ENCODE measurements at places on chromosomes 4 and X.

- DNase-seq = no peak
Measured at GRCh38 chrX:150334981-150335380, 28.1 kb upstream of the MAMLD1 start.

- no peak for DNase-seq
Measured at GRCh38 chrX:18891548-18891945, 92.4 kb downstream of the PHKA2 start.

DNA sequence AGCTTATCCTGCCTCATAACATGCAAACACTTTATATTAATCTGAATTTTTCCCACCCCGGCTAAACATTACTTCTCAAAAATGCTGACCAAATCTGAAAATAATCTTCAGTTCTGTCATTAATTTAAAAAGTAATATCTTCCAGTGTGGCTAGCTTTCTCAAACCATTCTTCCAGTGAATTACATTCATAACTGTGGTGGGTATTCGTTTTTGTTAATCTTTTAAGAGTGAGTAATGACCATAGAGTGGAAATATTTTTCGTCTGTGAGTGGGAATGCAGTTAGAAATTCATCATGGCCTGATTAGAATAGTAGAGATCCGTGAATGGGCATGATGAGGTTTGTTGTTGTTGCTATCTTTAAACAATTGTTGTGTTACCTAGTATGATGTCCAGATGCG lies 138.6 kb upstream of the SFRP2 start:
- no peak for DNase-seq

GRCh38 chr4:36638273-36638811 lies 356.9 kb downstream of the DTHD1 start:
- no peak for DNase-seq

GRCh38 chr4:78661921-78662521 lies 110.5 kb downstream of the ANXA3 start:
- no peak for DNase-seq

DNA sequence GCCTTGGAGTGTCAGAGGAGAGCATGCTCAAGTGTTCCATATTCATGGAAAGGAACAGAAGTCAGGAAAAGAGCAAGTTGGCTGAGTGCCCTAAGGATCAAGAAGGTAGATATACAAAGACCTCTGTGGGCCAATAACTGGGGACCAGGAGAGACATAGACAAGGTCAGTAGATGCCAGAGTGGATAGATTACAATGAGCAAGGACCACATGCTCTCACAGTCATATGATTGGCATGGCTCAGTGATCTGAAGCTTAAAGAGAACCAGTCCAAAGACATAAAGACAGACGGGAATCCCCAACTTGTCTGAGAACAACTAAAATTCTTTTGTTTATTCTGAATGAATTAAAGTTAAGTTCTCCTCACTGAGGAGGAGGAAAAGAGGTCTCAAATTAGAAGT lies 289.7 kb downstream of the HS3ST1 start:
- no peak for DNase-seq

DNA sequence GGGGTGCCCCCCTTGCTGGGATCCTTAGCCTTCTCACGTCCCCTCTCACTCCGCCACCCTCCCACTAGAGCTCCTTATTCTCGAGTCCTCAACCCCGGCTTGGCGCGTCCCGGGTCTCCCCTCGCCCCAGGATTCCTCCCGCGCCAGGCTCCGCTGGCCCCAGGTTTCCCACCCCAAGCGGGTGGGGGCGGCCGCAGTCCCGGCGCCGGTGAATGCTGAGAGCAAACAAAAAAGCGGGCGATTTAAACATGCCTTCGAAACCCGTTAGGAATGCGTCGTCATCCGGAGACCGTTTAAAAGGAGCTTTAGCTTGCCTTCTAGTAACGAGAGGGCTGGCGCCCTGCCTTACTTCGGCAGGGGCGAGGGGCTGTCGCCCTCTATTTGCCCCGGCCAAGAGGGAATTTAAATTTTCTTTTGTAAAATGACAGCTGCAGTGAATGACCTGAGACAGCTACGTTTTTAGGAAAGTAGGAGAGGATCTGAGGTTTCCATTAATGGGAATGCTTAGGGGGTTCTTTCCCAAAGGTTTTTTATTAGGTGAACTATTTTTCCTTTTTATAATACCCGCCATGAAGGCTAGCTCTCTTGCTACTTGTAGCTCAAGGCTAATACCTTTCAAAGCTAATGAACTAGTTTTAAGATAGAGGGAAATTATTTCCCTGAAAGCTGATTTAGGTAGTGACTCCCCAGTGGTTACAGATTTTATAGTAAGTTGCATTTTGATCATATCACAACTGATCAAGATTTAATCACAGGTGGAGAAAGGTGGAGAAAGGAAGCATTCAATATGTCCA lies 3.1 kb downstream of the JADE1 start:
- no peak for DNase-seq

- no peak for DNase-seq
Measured at GRCh38 chr4:84677995-84678394, 95.1 kb downstream of the CDS1 start.

GRCh38 chr4:82508806-82509428 lies 52.9 kb downstream of the TMEM150C start:
- DNase-seq = no peak

GRCh38 chrX:145613894-145614293 lies 203.7 kb upstream of the SLITRK2 start:
- no peak for DNase-seq

DNA sequence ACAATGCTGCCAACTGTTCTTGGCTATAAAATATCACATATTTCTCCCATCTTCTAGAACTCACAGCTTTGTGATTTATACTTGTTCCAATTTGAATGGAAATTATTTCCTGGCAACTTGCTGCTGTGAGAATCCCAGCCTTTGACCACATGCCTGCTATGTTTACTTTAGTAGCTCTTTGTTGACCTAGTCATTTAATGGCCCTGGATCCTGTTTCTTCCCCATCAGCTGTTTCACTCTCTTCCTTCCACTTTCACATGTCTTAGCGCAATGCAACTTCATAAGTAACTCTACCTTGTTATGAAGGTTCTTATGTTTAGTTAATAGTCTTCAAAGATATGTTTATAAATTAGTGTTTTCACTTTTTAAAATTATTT lies 1973.6 kb upstream of the AGA start:
- no peak for DNase-seq

DNA sequence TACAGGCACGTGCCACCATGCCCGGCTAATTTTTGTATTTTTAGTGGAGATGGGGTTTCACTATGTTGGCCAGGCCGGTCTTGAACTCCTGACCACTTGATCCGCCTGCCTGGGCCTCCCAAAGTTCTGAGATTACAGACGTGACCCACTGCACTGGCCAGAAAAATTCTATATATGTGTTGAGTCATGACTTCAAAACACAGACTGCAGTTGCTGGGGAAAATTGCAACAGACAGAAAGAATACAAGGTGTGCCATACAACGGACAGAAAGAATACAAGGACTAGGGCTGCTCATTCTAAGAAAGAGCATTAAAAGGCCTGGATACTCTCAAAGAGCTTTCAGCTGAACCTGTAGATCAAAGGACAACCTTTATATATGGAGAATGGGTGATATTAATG lies 109.6 kb upstream of the ACSL4 start:
- DNase-seq = no peak

- DNase-seq = no peak
Measured at GRCh38 chrX:140431521-140431920, 73.3 kb downstream of the SOX3 start.

DNA sequence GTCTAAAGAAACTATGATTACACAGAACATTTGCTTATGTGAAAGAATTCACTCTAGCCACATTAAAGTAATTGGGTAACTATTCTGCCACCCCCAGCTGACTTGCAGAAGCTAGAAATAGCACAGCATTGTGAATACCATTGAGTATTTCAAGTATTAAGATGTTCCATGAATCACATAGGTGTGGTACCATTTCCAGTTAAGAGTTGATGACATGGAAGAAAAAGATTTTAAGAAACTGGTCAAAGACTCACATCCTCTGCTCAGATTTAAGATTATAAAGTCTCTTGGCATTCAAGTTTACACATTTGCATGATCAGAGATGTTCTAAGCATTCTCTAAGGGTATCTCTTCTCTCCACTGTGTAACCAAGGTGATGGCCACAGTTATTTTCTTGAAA lies 287.5 kb downstream of the CAMK2D start:
- DNase-seq = no peak

GRCh38 chr4:108107101-108107500 lies 61.6 kb downstream of the LEF1 start:
- DNase-seq = no peak

- DNase-seq = no peak
Measured at GRCh38 chr4:155249016-155249566, 40.7 kb downstream of the NPY2R start.

GRCh38 chr4:93384241-93384640 lies 444.3 kb upstream of the ATOH1 start:
- no peak for DNase-seq

DNA sequence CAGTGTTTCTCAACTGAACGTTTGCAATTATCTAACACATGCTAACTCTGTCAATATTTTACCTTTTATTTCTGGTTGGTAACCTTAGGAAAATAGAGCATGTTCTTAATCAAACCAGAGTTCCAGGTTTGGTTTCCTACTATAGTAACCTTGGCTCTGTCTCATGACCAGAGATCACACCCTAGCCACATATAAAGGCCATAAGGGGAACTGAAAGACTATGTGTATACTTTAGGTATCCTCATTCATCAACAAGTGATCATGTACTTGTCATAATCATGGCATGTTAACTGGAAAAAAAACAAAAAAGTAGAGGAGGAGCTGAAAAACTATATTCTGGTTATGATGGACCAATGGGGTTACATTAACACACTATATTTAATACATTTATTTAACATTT lies 302.4 kb downstream of the TEX13A start:
- DNase-seq = no peak

- DNase-seq = no peak
Measured at GRCh38 chr4:77430847-77431246, 174.8 kb upstream of the CXCL13 start.

DNA sequence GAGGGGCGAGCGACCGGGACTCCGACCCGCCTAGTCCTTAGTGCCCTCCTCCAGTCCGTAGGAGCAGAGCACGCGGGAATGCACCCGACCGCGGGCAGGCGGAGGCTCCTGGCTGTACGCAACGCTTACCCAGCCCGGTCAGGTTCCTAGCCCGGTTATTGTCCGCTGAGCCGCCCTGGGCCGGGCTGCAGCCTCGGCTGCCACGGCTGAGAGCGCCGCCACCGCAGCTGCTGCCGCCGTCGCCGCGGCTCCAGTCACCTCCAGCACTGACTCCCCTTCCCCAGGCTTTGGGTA lies at the start of gene AMER1:
Gene AMER1, minus strand, starts transcription at position 268 of the 294 bp plus-strand sequence. CDS start 12,422 bp downstream, outside the sequence.
- no peak for DNase-seq

- no peak for DNase-seq
Measured at GRCh38 chrX:49120091-49120490, 3.4 kb downstream of the GPKOW start.

DNA sequence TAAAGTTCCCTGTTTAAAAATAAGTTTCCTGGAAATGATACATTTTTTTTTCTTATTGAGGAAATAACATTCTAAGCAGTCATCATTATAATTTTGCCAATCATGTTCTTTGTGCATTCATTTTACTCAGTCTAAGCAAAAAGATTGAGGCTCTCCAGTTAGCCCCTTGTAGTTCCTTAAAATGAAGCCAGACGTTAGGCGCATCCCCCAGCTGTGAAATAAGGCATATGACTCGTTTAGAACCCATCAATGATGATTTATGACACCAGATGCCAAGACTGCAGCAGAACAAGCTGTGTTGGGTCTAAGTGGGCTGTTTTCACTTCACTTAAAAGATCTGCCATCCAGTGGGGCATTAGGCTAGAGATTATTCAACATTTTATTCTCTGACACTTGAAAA lies 17.0 kb downstream of the PDGFC start:
- DNase-seq = no peak

DNA sequence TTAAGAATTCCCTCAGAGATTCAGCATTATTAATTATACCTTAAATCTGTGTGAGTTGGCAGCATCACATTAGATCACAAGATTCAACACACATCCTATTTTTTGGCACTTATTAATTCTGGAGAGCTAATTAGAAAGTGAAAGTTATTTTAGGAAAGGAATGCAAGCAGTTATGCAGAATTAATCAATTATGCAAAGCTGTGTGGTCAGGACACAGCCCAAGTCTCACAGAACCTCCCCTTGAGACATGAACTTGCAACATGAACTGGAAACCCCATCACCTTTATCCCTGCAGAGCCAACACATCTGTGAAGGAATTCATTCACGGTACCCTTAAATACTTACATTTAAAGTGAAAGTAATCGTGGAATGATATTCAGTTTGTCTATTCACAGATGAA lies 80.5 kb downstream of the TSPAN5 start:
- DNase-seq = no peak

GRCh38 chrX:118329175-118329574 lies 16.7 kb upstream of the WDR44 start:
- no peak for DNase-seq

DNA sequence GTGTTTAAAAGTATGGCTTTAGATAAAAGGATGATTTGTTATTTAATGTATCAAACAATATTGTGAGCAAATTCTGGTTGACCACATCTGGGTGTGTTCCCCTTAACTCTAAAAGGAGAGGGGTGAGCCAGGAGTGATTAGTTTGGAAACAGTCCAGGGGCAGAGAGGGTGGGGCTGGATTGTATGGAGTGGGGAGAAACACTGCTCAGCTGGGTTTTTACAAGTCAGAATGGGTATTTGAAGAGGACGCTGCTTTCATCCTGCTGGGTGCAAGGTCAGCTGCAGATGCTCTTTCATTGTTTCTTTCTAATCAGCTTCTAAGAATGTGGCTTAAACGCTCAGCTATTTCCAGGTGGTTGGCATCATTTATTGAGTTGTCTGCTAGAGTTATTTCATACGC lies 82.8 kb upstream of the LIMCH1 start:
- DNase-seq = no peak

DNA sequence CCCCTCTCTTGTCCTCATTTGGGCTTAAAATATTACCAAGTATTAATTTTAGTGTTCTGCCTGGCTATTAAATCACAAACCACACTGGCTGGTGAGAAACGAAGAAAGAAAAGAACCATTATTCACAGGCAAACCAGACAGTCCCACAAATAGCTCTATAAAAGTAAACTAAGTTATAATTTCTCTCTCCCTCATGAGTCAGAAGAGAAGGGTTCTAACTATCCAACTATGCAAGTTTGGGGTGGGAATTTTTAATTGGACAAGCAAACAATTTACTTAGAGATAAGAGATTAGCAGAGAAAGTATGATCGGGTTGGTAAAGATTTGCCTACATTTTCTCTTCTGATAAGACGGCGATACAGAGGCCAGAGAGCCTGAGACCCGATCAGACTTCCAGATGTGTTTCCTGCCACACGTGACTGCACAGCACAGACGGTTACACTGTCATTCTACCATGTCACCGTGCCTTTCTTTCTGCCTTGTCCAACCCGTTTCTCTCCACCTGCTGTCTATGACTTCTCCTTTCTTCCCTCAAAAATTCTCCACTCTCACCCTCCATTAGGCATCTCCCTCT lies 52.3 kb downstream of the MEPE start:
- DNase-seq = no peak
